Activated CD8-positive, alpha-beta memory T cell treated with anti-CD3 and anti-CD28 coated beads for 1 hour (primary cell): ENCODE measurements at places on chromosomes 1 and 21.

DNA sequence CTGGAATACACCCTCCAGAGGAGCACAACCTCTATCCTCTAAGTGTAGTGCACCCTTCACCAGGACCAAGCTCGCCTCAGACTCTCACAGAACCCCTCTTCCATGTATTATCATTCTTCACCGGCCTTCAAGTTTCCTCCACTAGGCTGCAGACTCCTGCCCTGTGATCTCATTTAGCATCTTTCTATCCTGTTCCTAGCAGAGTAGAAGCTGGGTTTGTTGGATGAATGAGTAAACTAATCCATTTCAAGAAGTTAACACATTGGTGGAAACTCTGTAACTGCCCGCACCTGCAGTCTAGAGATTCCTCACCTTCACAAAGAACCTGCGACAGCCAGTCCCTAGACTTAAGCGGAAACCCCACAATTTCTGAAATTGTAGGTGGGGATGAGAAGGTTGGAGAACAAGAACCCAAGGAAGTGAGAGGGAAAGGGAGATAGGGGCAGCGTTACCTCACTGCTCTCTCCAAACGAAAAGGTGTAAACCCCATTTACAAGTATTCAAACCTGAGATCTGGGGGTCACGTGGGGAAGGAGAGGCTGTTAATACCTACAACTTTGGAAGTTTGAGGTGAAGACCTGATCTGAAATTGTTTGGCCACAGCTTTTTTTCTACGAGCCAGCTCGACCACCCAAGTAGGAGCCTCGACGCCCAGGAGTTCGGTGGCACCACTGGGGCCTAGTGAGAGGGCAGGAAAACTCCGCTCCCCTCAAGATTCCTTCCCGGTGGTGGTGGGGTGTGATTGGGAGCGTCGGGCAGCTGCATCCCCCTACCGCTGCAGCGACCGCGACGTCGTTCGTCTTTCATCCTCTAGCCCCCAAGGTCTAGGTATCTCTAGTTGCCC, 1.2 kb downstream of the PTPN14 start:
- no peak for DNase-seq

- DNase-seq, result no peak
Observed at GRCh38 chr1:155379180-155379579, 58.5 kb downstream of the RUSC1 start.

- DNase-seq, result no peak
Observed at GRCh38 chr1:206554211-206554610, 46.9 kb downstream of the RASSF5 start.

DNA sequence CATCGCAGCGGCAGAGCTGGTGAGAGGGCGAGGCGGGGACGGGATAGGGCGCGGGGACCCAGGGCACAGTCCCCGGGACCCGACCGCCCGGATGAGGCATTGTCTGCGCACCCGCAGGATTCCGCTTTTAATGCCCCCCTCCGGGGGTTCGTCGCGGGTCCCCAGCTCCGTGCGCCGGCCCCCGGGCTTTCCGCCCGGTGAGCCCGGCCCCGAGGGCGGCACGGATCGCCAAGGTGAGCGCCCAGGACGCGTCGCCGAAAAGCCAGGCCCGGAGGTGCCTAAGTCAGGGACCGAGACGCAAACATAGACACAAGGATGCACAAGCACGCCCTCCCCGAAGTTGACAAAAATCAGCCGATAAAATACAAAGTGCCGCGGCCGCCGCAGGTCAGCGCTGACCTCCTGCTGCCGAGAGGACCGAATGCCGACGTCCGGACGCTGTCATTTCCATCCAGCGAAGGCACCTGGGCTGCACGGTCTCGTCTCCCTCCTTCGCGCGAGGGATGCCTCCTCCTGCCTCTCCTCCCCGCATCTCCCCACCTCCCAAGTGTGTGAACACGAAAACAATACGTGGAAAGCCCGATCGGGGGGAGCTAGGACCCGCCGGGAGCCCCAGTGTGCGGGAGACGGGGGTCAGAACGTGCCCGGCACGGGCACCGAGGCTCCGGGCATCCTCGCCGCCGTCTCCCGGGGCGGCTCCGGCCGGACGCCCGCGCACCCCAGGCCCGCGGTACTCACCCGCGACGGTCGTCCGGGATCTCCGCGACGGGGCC, 101.1 kb upstream of the SOD1 start:
- DNase-seq, result no peak

- no peak for DNase-seq
Observed at GRCh38 chr1:44543064-44543744, 131.1 kb downstream of the TMEM53 start.
